T-helper 1 cell (primary cell): ENCODE measurements at places on chromosomes 16 and 17.

DNA sequence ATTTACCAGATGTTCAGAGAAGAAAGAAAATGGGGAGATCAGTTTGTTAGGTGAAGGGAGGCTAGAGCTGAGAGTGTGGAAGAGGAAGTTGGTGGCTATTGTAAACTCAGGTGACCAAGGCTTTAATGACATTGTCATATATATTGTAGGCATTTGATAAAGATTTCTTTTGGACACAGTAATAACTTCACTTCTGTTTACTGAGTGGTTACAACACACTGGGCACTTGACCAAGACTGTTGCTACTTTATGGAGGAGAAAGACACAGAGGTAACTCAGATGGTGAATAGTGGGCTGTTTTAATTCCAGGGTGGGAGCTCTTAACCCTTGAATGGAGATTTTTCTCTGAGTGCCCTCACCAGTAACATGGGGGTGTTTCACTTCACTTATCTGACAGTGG, 46.0 kb downstream of the TNRC6A start:
- no peak for DNase-seq

GRCh38 chr16:11231367-11231970, 24.5 kb downstream of the SOCS1 start:
- DNase-seq = no peak

- DNase-seq = peak; percentile 39
Observed at GRCh38 chr16:86519649-86520316, 9.5 kb downstream of the FOXF1 start.

- DNase-seq = no peak
Observed at GRCh38 chr16:66916518-66916917, 2.2 kb downstream of the CDH16 start.

DNA sequence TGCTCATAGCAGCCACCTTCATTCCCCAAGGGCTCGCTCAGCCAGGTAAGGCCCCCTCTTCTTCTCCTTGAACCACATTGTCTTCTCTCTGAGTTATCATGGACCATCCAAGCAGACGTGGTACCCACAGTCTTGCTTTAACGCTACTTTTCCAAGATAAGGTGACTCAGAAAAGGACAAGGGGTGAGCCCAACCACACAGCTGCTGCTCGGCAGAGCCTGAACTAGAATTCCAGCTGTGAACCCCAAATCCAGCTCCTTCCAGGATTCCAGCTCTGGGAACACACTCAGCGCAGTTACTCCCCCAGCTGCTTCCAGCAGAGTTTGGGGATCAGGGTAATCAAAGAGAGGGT, 272 bp downstream of the CCL2 start:
- no peak for DNase-seq

DNA sequence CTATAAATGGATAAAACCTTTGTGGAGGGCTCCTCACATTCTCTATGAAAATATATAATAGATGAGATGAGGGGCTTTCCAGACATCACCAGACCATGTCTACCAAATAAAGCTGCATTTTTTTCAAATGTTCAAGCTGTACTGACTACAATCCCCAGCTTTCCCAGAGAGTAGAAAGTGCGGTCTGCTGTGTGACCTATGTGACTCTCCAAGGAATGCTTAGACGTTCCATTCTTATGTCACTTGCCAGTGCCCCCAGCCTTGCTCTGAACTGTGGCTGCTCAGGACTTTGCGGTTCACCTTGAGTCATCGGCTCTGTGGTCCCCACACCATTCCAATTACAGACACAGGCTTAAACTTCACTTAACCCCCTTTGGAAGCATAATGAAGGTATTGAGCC, 47.8 kb upstream of the SCNN1B start:
- no peak for DNase-seq

DNA sequence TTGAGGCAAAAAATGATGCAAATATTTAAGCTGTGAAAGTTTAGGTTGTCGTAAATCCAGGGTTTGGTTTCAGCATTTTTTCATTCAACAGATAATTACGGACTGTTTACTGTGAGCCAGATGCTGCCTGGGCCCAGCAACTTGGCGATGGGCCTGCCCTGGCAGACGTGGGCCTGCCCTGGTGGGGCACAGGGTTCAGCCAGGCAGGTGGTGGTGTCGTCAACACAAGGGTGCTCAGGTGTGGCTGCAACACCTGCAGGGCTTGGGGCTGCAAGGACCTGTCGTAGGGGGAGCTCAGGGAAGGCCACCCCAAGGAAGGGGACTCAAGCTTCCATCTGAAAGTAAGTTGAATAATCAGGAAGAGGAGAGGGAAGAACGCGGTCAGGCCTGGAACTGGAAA, 15.1 kb downstream of the ZC3H18 start:
- no peak for DNase-seq

- no peak for DNase-seq
Observed at GRCh38 chr16:457732-458400, 32.4 kb downstream of the RAB11FIP3 start.

- no peak for DNase-seq
Observed at GRCh38 chr17:76696763-76697701, 13.7 kb downstream of the MXRA7 start.

- DNase-seq = no peak
Observed at GRCh38 chr17:43018008-43018853, 4.0 kb downstream of the VAT1 start.

- DNase-seq = no peak
Observed at GRCh38 chr17:32634167-32634566, 147.4 kb downstream of the CDK5R1 start.

GRCh38 chr17:81939218-81939617, 2.1 kb upstream of the PYCR1 start:
- DNase-seq = no peak

DNA sequence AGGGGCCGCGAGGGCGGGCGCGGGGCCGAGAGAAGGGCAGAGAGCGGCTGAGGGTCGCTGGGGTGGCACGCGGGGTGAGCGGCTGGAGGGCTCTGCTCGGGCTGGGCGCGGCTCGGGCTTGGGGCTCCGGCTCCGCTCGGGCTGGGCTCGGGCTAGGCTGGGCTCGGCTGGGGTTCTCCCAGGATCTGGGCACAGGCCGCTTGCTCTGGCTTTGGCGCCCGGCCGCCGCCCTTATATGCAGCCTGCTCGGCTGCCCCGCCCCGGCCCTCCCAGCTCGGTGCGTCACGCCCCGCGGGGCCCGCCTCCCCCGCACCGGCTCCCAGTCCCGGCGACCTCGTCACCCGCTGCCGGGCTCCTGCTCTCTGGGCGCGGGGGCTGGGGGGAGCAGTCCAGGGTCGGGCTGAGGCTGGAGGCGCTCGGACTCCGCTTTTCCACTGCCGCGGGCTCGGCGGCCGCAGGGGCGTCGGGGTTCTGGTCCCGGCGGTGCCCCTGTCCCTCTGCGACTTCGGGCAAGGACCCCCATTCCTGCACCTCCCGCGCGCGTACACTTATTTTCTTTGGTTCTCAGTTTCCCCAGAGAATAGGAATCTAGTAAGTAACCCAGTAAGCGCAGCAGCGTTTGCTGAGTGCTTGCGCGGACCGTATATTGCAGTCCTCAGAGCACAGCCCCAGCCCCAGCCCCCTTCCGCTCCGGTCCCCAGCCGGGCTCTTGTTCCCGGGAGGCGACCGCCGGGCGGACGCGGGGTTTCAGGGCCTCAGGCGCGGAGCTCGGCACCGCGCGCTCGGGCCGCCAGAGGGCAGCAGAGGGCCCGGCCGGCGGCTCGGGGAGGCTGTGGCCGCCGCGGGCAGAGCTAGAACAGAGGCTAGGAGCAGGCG, at the start of gene RASD1:
Gene RASD1, minus strand, starts transcription at position 207 of the 876 bp plus-strand sequence. CDS start 214 bp downstream, outside the sequence.
- peak; percentile 63 for DNase-seq

GRCh38 chr16:9977333-9977897, 204.8 kb downstream of the GRIN2A start:
- DNase-seq = no peak

DNA sequence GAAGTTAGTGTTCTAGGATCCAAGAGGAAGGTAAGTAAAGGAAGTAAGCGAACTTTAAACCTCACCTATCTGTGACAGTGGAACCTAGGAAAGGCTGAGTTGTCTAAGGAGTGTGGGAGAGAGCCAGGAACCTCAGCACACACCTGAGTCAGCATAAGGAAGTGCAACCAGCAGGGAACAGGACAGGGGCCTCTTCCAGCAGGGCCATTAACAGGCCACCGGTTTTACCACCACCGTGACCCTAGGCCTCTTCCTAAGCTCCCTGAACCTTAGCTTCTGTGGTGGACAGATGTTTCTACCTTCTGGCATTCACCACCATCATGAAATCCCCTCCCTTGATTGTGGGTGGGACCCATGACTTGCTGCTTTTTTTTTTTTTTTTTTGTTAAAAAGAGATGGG, 26.7 kb upstream of the GPATCH8 start:
- no peak for DNase-seq

DNA sequence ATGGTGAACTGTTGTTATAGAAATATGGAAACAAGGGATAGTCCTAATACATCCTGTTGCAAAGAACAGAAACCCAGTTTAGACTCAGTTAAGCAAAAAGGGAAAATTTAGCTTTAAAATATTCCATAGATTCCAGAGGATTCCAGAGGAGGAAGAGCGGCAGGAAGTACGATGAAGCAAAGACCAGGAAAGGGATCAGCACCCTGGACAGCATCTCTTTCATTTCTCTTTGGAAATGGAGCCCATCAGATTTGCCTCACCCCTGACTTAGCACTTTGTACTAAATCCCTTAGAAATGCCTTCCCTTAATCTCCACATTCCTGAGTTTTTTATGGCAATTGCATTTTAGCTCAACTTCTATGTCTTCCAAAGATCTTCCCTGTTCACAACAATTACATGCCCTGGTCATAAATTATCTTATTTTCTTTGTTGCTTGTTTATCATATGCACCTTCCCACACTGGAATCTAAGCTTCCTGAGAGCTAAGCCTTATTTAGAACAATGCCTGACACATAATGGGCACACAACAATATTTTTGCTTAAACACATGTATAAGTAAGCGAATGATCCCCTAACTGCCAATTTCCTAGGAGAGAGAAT, 150.0 kb upstream of the RBFOX1 start:
- DNase-seq = no peak
